ENCODE measurements at places on chromosomes 6 and 20.

- DNase-seq, result no peak
These were observed 114.8 kb downstream of the TFAP2A start for GRCh38 chr6:10300071-10300470.

GRCh38 chr6:126919947-126920346, 198.5 kb upstream of the RSPO3 start:
- DNase-seq, result no peak

- DNase-seq, result no peak
These were observed 101.3 kb downstream of the RTN4IP1 start for GRCh38 chr6:106527979-106528378.

DNA sequence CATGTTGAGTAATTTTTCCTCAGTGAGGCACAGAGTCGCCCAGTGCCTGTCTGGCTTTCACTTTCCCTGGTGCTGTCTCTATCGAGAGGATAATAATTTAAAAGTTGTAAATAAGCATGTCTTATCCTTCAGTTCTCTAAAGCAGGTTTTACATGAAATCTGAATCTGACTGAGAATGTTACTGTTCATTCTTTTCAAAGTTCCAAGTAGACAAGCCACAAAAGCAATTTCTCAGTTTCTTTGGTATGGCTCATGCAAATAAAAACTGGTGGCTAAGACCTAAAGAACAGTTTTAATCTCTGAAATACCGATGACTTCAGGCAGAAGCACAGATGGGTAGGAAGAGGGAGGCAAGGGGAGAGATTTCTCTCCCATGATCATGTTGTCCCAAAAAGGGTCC, 87.6 kb upstream of the GCM1 start:
- no peak for DNase-seq

GRCh38 chr20:46767127-46767761, 57.8 kb downstream of the SLC2A10 start:
- peak; percentile 45 for DNase-seq

- no peak for DNase-seq
These were observed 9.1 kb downstream of the MAPK13 start for GRCh38 chr6:36139431-36139830.

DNA sequence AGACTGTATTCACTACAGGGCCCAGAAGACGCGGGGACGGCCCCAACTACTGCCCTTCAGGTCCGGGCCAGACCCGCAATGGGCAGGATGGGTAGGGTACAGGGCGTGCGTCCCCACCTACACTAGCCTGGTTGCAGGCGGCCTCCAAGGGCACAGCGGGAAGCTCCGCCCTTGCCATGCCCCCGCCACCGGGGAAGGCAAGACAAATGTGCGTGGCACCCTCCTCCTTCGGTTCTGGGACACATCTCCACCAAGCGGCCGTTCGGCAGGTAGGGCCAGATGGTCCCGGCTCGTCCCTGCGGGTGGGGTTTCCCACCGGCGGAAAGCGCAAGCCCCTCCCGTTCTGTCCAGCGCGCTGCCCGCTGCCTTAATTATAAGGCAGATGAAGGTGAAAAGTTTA, 5.6 kb downstream of the NXT1 start:
- DNase-seq, result no peak

DNA sequence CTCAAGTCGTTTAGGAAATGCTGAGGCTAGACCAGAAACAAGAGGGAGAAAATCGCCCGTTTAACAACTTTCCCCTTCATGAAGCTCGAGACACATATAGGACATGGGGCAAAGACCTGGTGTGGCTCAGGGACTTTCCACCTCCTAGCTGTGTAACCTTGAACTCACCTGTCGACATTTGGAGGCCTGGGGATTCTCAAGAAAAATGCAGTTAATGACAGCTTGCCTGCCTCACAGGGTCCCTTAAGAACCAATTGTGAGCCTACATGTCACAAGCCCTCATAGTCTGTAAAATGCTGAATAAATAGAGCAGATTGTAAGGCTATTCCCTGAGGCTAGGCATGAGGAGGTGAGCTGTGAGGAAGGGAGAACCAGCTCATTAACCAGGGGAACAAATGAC, 35.1 kb downstream of the MGME1 start:
- no peak for DNase-seq

DNA sequence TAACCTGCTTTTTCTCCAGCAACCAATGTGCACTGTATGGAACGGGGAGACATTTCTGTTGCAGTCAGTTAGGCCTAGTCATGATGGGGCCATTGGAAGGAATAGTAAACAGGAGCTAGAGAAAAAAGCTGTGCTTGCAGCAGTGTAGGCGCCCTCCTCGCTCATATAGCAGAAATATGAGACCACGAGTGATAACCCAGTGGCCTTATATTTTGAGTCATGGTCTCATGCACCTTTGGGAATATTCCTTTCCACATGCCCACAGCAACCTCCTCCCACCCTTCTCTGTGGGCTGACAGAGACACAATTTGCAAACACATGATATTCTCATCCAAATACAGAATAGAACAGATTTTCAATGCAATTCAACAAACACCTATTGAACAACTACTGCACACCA, 248.9 kb upstream of the CITED2 start:
- DNase-seq, result no peak

- no peak for DNase-seq
These were observed 238.1 kb downstream of the HAO1 start for GRCh38 chr20:7702141-7702540.

GRCh38 chr20:4546342-4546741, 175.4 kb upstream of the PRND start:
- no peak for DNase-seq

GRCh38 chr6:163867518-163868292, 453.2 kb downstream of the QKI start:
- DNase-seq, result no peak

DNA sequence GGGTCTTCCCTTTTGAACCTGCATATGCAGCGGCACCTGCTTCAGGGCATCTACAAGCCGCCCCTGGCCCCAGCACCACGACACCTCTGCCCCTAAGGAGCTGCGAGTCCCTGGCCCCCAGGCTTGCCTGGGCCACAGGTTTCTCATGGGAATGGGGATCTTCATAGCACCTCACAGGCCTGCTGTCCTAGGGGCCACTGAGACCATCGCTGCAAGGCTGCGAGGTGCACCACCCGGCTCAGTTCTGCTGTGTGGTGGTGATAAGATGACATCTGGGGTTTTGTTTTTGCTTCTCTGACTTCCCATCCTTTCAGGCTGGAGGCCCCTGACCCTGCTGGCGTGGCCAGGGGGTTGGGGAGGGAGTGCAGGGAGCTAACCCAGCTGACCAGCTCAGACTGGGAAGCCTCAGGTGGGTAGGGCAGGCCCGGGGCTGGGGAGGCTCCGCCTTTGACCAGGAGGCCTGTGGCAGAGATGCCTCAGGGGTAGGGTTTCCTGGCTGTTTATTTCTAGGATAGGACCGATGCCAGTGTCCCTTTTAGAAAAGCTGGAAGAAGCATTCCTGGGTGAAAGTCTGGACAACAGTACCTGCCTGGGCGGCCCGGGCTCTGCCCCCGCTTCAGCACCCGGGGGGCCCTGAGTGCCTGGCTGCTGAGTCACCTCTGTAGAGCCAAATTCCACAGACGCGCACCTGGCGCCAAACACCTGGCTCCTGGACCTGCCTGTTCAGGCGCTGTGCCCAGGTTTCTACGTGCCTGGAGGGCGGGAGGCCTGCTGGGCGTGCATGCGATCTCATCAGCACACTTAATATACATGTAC, 264.7 kb downstream of the DLL1 start:
- peak; percentile 92 for DNase-seq

GRCh38 chr6:134909701-134910592, 40.0 kb downstream of the ALDH8A1 start:
- DNase-seq, result no peak

GRCh38 chr20:34045930-34046725, 52.4 kb downstream of the RALY start:
- no peak for DNase-seq

GRCh38 chr6:166005401-166005943, 162.2 kb downstream of the TBXT start:
- no peak for DNase-seq

DNA sequence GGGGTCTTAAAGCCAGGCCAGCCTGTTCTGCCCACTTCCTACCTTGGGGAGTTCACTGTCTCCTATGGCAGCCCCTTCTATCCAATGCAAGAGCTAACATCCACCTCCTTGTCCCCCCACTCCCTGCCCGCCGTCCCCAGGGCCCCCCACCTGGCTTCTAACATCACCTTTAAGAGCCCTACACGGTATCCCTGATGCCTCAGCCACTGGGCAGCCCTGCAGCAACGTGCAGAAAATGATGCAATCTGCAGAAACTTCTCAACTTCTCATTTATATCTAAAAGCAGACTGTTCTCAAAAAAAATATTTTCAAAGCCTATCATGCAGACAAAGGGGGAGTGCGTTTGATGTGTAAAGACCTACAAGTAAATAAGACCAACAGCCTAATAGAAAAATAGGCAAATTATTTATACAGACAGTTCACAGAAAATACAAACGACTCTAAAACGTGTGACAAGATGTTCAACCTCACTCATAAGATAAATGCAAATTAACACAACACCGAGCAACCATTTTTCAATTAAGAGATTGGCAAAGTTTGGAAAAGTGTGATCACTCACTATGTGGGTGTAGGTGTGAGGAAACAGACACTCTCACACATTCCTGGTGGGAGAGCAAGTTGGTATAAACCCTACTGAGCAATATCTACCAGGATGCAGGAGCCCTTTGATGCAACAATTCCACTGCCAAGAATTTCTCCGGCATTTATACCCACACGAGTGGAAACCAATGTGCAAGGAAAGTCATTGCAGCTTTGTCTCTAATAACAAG, 15.1 kb upstream of the HCK start:
- DNase-seq, result no peak

DNA sequence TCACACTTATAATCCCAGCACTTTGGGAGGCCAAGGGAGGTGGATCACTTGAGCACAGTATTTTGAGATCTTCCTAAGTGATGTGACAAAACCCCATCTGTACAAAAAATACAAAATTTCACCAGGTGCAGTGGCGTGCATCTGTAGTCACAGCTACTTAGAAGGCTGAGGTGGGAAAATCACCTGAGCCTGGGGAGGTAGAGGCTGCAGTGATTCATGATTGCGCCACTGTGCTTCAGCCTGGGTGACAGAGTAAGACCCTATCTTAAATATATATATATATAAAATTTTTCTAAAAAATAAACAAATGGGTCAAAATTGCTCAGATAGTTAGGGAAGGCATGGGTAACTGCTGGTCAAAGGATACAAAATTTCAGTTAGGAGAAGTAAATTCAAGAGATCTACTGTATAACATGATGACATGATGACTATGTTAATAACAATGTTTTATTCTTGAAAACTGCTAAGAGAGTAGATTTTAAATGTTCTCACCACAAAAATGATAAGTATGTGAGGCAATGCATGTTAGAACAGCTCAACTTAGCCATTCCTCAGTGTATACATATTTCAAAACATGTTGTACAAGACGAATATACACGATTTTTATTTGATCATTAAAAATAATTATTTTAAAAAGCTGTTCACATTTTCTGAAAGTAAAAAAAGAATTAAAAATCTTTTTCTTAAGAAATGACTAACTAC, 24.4 kb downstream of the TBC1D32 start:
- DNase-seq, result no peak

DNA sequence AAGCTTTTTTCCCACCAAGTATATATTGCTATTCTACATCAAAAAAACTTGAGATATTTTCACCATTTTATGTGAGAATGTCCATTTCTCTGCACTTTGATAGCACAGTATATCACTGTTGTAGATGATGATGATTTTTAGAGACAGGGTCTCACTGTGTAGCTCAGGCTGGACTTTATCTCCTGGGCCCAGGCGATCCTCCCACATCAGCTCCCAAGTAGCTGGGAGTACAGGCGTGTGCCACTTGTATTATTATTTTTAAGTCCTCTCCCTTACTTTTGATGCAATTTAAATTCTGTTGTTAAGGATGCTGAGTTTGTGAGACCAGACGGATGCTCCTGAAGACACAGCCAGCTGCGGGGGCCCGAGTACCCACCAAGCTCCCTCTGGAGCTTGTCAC, 326.8 kb downstream of the QKI start:
- DNase-seq, result no peak

GRCh38 chr20:17281478-17281877, 54.6 kb downstream of the PCSK2 start:
- DNase-seq, result peak; percentile 36

- DNase-seq, result no peak
These were observed 48.1 kb downstream of the KCNS1 start for GRCh38 chr20:45052698-45053429.

DNA sequence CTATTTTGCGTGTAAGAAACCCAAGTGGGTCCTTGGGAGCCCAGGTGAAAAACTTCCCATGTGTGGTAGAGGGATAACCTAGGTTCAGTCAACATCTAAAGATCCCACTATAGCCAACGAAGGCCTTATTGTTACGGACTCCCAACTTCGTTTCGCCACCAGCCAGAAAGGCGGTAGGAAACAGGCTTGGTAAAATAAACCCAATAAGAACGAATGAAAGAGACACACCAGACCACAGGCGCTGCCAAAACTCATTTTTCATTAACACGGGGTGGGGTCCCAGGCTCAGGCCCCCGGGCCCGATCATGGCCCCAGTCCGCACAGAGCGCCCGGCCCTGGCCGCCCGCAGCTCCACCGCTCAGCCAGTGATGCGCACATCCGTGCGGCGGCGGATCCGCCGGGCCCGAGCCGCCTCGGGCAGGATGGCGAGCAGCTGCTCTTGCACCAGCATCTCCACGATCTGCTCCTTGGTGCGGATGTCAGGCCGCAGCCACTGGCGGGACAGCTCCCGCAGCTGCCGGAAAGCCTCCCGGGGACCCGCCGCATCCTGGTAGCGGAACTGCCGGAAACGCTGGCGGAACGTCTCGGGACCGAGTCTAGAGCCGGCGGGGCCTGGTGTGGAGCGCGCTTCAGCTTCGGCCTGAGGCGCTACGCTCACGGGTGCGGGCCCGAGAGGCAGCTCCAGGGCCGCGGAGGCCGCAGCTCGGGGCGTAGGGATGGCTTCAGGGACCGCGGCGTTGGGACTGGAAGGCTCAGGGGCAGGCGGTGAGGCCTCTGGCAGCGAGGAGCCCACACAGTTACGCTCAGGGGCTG, 709 bp downstream of the SCAND1 start:
- DNase-seq, result peak; percentile 47

- no peak for DNase-seq
These were observed 11.2 kb upstream of the SIRPA start for GRCh38 chr20:1883986-1884385.

GRCh38 chr6:124040655-124041054, 237.0 kb downstream of the NKAIN2 start:
- no peak for DNase-seq

GRCh38 chr6:129516787-129517186, 193.2 kb downstream of the ARHGAP18 start:
- no peak for DNase-seq
